Heart left ventricle (tissue), 16 donors: ENCODE measurements at places on chromosomes 13 and 19. TPM values are rescaled to one million over a fixed set of nuclear protein-coding genes. Genes with fewer than 3 reads are reported as not detected.

The TMEM161A gene
- 17.7 TPM for total RNA-seq

The LNX2 gene
- total RNA-seq = 12.1 TPM

The UBE2L5 gene
- not detected for total RNA-seq

The PTH2 gene
- not detected for total RNA-seq

The ERVV-1 gene
- total RNA-seq = not detected

The ZNF558 gene
- total RNA-seq = 7.2 TPM

The TMEM238 gene
- 0.57 TPM for total RNA-seq

DNA sequence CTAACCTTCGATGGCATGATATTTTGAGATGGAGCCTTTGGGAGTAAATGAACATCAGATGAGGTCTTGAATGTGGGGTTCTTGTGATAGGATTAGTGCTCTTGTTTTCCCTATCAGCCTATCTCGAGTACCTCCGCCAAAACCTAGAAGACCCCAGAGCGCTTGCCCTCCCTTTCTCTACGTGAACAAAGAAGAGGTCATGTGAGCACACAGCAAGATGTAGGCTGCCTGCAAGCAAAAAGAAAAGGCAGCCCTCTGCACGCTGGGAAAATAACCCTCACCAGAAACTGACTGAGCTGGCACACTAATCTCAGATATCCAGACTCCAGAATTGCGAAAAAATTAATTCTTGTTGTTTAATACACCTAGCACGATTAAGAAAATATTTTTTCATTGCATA is 799.8 kb upstream of the SLC10A2 start:
- no peak for DNase-seq
- H3K36me3 ChIP-seq = no peaks in the 10 kb centered on the region
- H3K27me3 ChIP-seq = no peaks in the 10 kb centered on the region

- H3K4me1 ChIP-seq = no peaks in the 10 kb centered on the region
- DNase-seq = no peak
- H3K27me3 ChIP-seq = peaks cover 57% of the 10 kb centered on the region
- H3K27ac ChIP-seq = no peak overlapping the region
Observed at GRCh38 chr19:46042252-46042883, 1.6 kb upstream of the IGFL4 start.

GRCh38 chr19:15286688-15287365 is 45.5 kb downstream of the BRD4 start:
- DNase-seq = no peak
- no peaks in the 10 kb centered on the region for H3K36me3 ChIP-seq
- H3K27me3 ChIP-seq = no peaks in the 10 kb centered on the region
- no peak overlapping the region for H3K4me3 ChIP-seq

DNA sequence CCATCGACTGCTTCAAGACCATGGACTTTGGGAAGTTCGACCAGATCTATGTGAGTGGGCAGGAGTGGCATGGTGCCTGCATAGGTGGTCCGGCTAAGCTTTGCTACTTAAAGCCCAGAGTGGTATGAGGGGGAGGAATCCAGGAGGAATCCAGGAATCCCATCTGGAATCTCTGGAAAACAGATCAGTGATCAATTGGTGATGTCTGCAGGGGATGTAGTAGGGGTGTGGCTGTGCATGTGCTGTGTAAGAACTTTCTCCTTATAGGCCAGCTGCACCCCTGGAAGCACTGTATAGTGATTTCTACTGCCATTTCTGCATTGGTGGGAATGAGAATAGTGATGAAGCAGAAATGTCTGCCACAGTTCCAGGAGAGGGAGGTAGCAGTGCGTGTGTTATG is 23.6 kb downstream of the PNPLA6 start:
- no peak overlapping the region for H3K27ac ChIP-seq

- no peak overlapping the region for H3K4me3 ChIP-seq
- H3K27ac ChIP-seq = no peak overlapping the region
- no peak for DNase-seq
- no peaks in the 10 kb centered on the region for H3K4me1 ChIP-seq
- no peaks in the 10 kb centered on the region for H3K27me3 ChIP-seq
Observed at GRCh38 chr13:46866150-46866549, 30.7 kb downstream of the HTR2A start.

DNA sequence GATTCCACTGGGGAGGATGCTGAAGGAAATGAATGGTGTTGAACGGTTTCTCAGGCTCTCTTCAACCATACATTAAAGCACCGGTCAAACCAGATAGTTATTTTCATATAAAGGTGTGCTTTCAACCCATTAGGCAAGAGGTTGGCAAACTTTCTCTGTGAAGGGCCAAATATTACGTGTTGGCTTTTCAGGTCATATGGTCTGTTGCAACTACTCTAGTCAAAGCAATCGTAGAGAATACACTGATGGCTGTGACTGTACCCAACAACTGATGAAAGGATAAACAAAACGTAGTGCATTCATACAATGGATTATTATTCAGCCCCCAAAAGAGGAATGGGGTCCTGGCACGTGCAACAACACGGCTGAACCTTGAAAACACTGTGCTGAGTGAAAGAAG is 5.8 kb downstream of the ZSCAN5A start:
- H3K36me3 ChIP-seq = no peaks in the 10 kb centered on the region
- no peak for DNase-seq
- H3K27ac ChIP-seq = no peak overlapping the region
- peaks cover 5% of the 10 kb centered on the region for H3K4me1 ChIP-seq
- H3K4me3 ChIP-seq = no peak overlapping the region
